ENCODE measurements at places on chromosomes 7 and 10. TPM values are rescaled to one million over a fixed set of nuclear protein-coding genes. Genes with fewer than 3 reads are reported as not detected.

The AKR1C8 gene
- total RNA-seq = not detected

The EPHB6 gene
- total RNA-seq = 213 TPM

The VWA2 gene
- 21.7 TPM for total RNA-seq

The SAMD9L gene
- 1.6 TPM for total RNA-seq

The SH2D4B gene
- total RNA-seq = not detected

The FAM13C gene
- 12.2 TPM for total RNA-seq

The EPO gene
- total RNA-seq = not detected

The HMX3 gene
- not detected for total RNA-seq

The TMEM229A gene
- total RNA-seq = not detected

The CRHR2 gene
- total RNA-seq = not detected

The C7orf33 gene
- not detected for total RNA-seq

The SHTN1 gene
- total RNA-seq = 17.2 TPM

The SFTPA2 gene
- not detected for total RNA-seq

The PDZD7 gene
- total RNA-seq = 2.2 TPM

The TMEM196 gene
- total RNA-seq = not detected

The PTPRE gene
- total RNA-seq = 19.7 TPM

The H2BK1 gene
- not detected for total RNA-seq

The CPXM2 gene
- 7.0 TPM for total RNA-seq

The NME8 gene
- not detected for total RNA-seq

The PLPP4 gene
- total RNA-seq = 0.42 TPM

The CCDC3 gene
- total RNA-seq = 93.1 TPM

The LAMTOR4 gene
- 708 TPM for total RNA-seq

The HOGA1 gene
- total RNA-seq = 3.6 TPM

The SFTPA1 gene
- not detected for total RNA-seq

The ITGA8 gene
- 2.2 TPM for total RNA-seq

The ADRA2A gene
- 6.4 TPM for total RNA-seq

The PLXNA4 gene
- 7.0 TPM for total RNA-seq

The SPDYE16 gene
- total RNA-seq = 0.15 TPM

The GBX1 gene
- total RNA-seq = not detected

The TAS2R4 gene
- 1.2 TPM for total RNA-seq

The COL26A1 gene
- total RNA-seq = not detected

The SLC13A1 gene
- total RNA-seq = not detected

The TAS2R39 gene
- not detected for total RNA-seq

The R3HCC1L gene
- 12.1 TPM for total RNA-seq

The C10orf105 gene
- 0.21 TPM for total RNA-seq

The SKIDA1 gene
- 1.4 TPM for total RNA-seq

The AKR1D1 gene
- total RNA-seq = 0.10 TPM

The MLLT10 gene
- 42.8 TPM for total RNA-seq

The SEMA3D gene
- 2.7 TPM for total RNA-seq

The FEZF1 gene
- total RNA-seq = not detected

The ASIC3 gene
- total RNA-seq = 2.3 TPM

The OR2A42 gene
- 0.59 TPM for total RNA-seq
